ENCODE measurements at places on chromosomes 5 and 9.

- no peak for DNase-seq
These were observed 62.7 kb upstream of the UNC5A start for GRCh38 chr5:176747670-176748072.

DNA sequence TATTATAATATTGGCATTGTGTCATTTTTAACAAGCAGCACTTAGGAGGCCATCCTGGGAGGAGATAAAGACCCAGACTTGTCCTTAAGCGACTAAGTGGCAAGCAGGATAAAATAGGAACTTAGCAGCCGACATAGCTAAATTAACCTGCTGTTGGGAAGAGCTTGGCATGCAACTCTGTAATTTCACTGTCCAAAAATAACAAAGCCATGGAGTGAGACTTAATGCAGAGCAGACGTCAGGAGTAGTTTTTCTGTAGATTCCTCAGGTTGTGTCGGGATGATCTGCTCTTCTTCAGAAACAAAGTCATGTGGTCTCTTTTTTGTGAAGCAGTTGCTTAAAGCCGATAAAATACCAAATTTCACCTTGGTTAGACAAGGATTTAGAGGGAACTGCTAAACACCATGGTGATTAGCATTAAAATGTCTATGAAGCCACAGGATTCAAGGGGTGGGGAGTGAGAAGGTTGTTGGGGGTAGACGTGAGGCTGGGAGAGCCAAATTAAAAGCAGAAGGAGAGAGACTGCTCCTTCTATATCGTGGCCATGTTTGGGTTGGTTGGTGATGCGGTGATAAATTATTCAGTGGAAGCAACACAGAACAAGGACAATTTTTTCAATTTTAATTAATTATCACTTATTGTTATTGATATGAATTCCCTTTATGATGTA, 303.0 kb downstream of the CSNK1G3 start:
- no peak for DNase-seq

DNA sequence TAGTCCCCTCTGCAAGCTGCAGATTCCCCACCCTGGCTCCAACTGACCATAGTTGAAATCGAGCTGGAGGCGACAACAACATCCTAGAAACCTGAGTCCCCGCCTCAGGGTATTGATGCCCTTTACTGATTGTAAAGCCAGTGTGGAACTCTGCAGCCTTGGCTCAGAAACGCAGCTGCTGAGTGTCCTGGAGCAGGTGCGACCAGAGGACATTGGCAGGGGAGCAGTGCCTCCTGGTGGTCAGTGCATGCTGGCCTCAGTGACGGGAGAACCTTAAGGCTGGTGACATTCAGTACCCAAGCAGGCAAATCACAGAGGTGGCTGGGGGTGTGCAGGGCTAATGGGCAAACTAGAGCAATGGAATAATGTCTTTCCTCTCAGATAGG, 20.4 kb upstream of the ZNF354B start:
- no peak for DNase-seq

DNA sequence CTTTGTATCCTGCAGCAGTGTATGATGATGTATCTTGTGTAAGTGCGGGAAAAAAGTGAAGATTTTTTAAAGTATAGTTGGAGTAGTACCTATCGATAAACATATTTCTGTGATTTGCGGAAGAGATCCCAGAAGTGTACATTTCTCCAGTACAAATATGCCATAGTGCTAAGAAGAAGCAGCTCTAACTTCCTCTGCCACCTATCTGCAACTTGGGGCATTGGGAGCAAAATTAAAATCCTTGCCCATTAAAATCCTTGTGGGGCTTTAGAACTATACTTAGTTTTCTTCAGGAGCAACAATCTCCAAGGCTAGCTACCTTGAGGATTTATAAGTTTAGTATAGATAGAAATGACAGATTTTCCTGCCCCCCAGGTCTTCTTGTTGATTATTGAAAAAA, 123.7 kb downstream of the VCAN start:
- DNase-seq: no peak

GRCh38 chr5:151901611-151902010, 23.0 kb downstream of the GLRA1 start:
- no peak for DNase-seq

DNA sequence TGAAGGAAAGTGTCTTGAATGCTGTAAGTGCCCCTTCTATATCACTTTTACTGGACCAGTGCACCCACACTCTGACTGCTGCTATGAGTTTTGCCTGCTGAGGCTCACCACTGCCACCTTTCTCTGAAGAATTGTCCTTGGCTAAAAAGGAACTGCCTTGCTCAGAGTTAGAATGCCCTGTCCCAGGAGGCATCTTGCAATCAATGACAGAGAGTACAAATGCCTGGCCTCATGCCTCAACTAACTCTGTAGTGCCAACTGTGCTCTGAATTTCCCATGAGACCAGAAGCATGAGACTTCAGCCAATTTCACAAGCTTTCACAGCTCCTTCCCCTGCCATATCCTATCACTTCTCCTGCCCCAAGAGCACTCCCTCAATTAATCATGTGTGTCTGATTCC, 569.7 kb downstream of the ZNF608 start:
- no peak for DNase-seq

DNA sequence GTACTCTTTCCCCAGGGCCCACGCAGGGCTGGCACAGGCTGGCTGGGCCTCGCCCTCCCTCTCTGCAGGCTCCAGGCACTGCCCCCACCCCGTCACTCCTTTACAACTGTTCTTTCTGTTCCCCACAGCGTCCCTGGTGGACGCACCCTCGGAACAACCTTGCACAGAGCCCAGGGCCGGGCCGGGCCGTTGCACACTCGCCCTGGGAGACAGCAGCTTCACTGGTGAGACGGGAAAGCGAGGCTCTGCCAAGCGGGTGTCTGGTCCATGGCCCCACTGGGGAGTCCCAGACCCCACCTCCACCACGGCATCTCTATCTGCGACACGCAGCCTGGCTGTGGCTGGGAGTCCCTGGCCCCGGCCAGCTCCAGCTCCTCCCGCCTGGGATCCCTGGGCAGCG, 18.4 kb upstream of the QSOX2 start:
- DNase-seq: no peak
